Panc1 (cell line): ENCODE measurements at places on chromosomes 5 and 9. TPM values are rescaled to one million over a fixed set of nuclear protein-coding genes. Genes with fewer than 3 reads are reported as not detected.

Gene SPATA31D4
- not detected for total RNA-seq

Gene LMX1B
- 2.6 TPM for total RNA-seq

Gene CER1
- total RNA-seq: not detected

Gene PLPP7
- 3.3 TPM for total RNA-seq

Gene KIAA0825
- total RNA-seq: 1.6 TPM

Gene TAF11L5
- total RNA-seq: not detected

Gene AJM1
- total RNA-seq: 7.2 TPM

Gene LCN12
- total RNA-seq: 2.5 TPM

Gene WNK2
- 13.7 TPM for total RNA-seq

Gene SPINK4
- not detected for total RNA-seq

Gene ADAMTS16
- 0.54 TPM for total RNA-seq

Gene CDKN2B-AS1
- not detected for total RNA-seq

DNA sequence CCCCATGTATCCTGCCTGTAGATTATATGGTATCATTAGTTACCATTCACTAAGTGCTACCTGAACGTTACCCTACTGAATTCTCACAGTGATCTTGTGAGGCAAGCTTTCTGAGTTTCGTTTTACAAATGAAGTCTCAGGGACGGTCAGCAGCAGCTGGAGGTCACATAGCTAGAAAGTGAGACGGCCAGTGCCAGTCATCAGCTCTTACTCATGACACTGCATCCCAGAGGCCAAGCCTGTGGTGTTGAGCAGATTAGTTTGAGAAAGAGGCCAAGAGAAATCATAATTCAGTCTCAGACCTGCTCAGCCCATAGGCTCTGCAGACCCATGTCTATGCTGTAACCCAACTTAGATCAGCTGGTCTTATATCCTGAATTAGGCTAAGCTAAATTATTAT lies 95.7 kb upstream of the EGFLAM start:
- no peak for DNase-seq

GRCh38 chr9:124770359-124771020 lies 621 bp downstream of the NR6A1 start:
- no peak for DNase-seq

- no peak for DNase-seq
Observed at GRCh38 chr9:20579524-20580314, 42.6 kb downstream of the MLLT3 start.

DNA sequence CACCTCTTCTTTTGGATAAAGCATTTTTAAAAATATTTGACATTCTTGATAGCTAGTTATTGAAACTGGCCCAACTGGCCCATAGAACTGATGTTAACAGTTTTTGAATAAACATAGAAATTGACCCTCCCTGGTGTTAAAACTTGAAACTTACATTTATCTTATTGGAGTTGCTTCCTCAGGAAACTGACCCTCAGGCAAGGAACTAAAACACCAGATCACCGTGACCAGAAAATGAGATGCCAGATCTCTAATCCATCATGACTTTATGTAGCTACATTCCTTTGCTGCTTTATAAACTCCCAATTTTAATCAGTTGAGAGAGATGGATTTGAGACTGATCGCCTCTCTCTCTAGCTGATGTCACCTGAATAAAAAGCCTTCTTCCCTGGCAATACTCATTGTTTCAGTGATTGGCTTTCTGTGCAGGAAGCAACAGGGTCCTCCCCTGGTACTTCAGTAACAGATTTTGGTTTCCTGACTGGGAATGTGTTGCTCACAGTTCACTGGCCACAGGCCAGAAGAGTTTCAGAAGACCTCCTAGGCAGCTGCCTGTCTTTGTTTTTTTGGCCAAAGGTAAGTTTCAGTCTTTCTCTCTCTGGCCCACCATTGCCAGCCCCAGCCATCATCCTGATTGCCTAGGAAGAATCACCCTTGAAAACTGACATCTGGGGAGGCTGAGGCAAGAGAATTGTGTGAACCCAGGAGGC lies 212.4 kb downstream of the DTWD2 start:
- DNase-seq: no peak

DNA sequence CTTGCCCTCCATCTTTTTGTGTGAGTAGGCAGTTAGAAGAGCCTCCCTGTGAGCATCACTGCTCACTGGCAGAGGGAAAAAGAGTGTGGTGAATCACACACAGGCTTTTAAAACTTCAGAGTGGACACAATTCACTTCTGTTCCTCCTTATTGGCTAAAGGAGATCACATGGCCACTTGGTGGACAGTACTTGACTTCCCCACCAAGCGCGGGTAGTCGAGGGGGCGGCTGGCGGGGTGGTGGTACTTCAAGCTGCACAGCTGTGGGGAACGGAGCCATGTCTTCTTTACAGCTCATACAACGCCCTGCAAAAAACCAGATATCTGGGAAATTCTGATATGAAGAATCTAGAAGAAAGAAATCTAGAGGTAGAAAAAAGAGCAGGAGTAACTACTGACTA lies 95.4 kb downstream of the PAM start:
- no peak for DNase-seq

GRCh38 chr5:13480834-13481233 lies 463.7 kb downstream of the DNAH5 start:
- no peak for DNase-seq

GRCh38 chr9:125649826-125650225 lies 57.2 kb downstream of the MAPKAP1 start:
- DNase-seq: no peak

DNA sequence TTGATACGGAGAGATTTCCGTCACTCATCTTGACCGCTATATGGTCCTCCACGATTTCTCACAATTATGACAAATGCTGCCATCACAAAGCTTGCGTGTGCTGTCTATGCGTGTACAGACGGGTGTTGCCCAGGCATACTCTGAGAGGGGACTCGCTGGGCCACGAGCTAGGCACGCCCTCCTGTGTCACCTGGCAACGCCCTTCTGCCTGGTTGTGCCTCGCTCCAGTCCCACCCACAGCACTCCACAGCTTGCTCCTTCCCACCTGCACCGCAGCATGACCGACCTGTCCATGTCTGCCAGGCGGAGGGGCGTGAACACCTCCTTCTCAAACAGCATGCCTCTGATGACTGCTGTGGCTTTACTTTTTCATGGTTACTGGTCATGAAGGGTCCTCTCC lies 55.6 kb downstream of the CAMSAP1 start:
- DNase-seq: no peak

DNA sequence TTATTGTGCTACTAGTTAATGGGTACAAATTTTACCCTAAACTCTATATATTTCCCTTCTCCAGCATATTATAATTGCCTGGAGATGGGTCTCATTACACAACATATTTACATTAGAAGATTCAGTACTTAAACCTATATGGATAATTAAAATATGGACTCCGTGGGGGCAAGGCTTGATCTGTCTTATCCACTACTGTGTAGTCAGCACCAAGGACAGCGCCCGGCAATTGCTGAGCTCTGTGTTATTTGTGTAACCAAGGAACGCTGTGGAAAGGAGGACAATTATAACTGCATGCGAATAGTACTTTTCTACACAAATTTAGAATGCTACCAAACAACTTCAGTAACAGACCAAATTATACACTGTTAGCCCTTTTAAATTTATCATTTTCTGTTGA lies 77.7 kb downstream of the DNAH5 start:
- no peak for DNase-seq

GRCh38 chr9:125889112-125889475 lies 141.9 kb downstream of the PBX3 start:
- DNase-seq: no peak

GRCh38 chr9:4137681-4138099 lies 162.2 kb downstream of the GLIS3 start:
- DNase-seq: no peak

GRCh38 chr9:13480693-13481092 lies 201.2 kb upstream of the MPDZ start:
- no peak for DNase-seq

DNA sequence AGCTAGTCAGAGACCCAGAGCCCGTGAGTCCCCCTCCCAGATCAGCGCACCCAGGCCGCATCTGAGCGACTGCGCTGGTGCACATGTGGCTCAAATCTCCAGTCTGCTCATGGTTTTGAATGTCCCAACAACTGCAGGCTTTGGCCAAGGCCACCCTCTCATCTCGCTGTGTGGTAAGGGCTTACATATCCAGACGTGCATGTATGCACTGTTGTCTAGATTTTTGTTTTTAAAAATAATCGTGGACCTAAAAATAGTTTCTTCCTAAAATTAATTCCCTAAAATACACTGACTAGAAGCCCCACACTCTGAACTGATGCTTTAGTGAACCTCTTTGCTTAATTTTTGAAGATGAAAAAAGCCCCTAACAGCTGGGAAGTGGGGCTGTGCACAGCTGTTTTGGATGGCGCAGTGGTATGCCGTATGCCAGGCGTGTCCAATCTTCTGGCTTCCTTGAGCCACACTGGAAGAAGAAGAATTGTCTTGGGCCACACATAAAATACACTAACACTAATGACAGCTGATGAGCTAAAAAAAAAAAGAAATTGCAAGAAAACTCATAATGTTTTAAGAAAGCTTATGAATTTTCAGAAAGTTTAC lies 143.0 kb upstream of the LHFPL2 start:
- DNase-seq: no peak

GRCh38 chr5:147559749-147560148 lies 49.9 kb upstream of the DPYSL3 start:
- no peak for DNase-seq

DNA sequence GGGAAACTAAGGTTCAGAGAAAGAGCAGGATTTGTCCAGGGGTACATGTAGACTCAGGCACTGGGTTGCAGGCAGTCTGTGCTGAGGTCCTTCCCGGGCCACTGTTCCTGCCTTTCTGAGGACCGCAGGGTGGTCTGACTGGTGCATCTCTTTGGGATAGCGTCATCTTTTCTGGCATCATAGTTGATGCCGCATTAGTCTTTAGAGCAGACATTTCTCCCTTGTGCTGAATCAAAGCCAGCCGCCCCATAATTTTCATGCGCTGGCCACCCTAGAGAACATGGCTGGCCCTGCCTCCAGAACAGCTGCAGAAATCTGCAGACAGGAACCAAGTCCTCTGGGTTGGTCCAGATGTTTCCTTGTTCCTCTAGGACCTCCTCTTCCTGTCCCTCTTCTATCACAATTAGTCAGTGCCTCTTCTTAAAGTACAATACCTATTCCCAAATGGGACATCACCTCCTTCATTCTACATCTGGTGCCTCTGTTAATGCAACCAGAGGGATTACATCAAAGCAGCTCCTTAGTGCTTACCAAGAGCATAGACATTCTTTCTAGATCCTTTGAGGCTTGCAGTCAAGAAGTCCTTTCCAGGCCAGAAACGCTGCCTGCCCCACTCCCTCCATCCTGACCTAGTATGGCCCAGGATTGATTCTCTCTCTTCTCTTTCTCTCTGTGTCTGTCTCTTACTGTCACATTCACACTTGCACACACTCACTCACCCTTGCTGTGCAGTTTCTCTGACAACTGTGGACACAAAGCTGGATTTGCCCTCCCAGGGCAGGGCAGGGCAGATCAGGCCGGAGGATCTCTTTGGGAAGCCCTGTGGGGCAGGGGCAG lies 42.0 kb upstream of the ORM1 start:
- DNase-seq: no peak
